ENCODE measurements at places on chromosomes 16 and 17.
A peak's percentile ranks its signal among the peaks of the same experiment; 100 is the strongest.

DNA sequence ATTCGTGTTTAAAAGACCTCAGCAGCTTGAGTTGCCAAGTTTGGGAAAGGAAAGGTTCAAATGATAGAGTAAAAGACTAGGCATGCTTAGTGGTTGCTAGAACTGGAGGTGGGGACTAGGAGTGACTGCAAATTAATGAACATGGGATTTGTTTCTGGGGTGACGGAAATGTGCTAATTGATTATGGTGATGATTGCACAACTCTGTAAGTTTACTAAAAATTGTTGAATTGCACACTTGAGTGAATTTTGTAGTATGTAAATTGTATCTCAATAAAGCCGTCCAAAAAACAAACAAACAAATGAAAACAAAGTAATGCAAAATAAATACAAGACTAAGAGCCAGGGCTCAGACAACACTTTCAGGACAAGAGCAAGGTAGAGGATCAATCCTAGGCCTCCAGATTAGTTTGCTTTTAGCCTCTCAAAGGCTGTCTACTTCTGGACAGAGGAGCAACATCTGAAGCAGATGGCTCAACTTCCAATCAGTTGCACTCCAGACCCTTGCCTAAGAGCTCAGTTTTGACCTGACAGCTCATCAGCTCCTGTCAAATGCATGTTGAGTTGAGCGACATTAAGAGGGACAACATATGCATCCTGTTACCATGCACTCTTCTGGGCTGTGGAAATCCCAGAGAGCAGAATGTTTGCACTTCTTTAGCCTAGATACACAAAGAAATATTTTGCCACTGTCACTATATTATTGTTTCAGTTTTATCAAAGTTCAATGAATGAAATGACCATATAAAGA, 111.2 kb upstream of the ASIC2 start:
- no peak for DNase-seq

DNA sequence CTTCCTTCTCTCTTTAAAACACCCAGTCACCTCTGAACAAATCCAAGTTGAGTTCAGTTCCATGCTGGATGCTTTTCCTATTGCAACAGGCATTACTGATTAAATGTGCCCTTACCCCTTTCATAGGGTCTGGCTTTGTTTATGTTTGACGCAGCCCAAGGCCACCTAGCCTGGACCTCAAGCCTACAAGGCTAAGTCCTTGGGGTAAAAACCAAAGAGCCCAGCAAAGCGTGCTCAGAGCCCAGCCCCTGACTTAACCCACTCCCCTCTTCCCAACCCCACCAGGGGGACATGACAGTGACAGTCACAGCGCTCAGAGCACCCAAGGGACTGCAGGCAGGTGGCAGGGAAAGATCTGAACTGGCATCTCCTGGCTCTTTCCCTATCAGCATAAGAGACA, 200.6 kb downstream of the XYLT1 start:
- no peak for DNase-seq

- DNase-seq = no peak
Observed at GRCh38 chr17:79944821-79945391, 90.8 kb downstream of the TBC1D16 start.

GRCh38 chr16:23424292-23424958, 28.6 kb downstream of the COG7 start:
- DNase-seq = no peak

DNA sequence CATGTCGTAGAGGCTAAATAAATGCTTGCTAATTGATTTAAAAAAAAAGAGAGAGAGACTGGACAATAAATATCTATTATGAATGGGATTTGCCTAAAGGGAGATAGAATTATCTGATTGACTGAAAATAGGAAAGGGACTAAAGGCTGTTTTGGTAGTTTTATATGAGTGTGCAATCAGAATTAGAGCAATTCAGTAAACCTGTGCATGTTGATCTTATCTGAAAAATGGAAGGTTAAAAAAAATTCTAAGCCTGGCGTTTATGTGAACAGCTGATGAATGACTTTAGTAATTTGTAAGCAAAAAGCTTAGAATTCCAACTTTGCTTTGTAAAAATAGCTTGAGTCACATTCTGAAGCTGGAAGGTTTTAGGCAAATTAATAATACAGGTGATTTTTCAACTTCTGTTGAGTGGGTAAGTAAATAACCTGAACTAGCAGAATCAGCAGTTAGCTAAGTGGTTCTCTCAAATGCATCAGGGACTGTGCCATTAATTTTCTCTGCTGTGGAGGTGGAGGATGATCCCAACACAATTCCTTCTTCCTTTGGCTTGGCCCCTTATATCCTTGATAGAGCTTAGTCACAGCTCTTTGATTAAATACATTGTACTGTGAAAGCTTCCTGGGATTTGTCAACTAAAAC, 254.4 kb downstream of the PHKB start:
- no peak for DNase-seq

DNA sequence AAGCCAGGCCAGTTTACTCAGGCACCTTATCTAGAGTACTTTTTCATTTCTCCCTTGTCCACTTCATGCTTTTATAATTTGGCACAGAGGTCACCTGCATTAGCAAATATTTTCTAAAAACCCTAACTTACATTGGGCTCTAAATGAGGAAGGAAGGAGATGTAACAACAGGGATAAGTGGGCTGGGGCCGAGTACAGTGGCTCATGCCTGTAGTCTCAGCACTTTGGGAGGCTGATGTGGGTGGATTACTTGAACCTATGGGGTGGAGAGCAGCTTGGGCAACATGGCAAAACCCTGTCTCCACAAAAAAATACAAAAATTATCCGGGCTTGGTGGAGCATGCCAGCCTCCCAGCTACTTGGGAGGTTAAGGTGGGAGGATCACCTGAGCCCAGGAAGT, 55.9 kb downstream of the TMEM100 start:
- DNase-seq = no peak

DNA sequence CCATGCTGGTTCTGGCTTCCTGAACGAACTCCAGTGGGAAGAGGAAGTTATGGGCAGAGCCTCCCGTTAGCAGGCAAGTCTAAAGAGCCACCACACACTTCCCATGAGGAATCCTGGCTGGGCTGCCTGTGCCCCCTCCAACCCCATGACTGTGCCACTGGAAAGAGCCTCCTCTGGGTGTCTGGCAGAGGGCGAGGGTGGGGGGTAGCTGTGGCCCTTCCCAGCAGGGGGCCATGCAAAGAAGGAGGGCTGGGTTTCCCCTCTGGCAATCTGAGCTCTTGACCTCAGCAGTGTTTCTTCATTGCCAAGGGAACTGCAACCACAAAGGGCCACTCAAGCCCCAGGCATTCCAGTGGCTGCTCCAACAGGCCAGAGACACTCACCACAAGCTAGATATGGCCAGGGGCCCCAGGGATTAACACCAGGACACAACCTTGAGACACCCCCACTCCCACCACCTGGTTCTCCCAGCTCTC, 1.7 kb upstream of the RRAD start:
- no peak for DNase-seq

- DNase-seq = peak; percentile 45
Observed at GRCh38 chr17:82019690-82020571, 2.7 kb downstream of the CENPX start.
